NCI-H2029 treated with DMSO at 0.1 percent for 48 hours (cell line): ENCODE measurements at places on chromosomes 4 and X.
A peak's percentile ranks its signal among the peaks of the same experiment; 100 is the strongest.

DNA sequence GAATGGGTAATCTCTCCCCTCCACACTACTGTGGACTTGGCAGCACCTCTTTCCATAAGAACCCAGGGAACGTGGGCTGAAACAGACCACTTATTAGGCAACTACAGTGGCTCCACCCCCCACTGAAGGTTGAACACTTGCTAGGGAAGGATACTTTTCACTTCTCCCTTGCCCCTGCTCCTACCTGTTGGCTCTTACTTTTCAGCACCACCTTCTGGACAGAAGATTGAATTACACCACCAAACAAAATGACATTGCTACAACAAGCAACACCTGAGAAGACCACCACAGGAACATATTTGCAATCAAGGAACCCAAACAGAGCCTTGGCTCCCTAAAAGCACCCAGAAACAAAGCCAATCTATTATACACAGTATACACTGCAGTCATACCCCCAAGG, 132.1 kb upstream of the CXCL13 start:
- DNase-seq: peak; percentile 11

- DNase-seq: peak; percentile 47
These were observed 956 bp downstream of the TMEM154 start for GRCh38 chr4:152678841-152679240.

- no peak for DNase-seq
These were observed 67.0 kb downstream of the AASDH start for GRCh38 chr4:56320293-56320692.

- DNase-seq: no peak
These were observed 95.0 kb downstream of the NYX start for GRCh38 chrX:41542135-41542534.

DNA sequence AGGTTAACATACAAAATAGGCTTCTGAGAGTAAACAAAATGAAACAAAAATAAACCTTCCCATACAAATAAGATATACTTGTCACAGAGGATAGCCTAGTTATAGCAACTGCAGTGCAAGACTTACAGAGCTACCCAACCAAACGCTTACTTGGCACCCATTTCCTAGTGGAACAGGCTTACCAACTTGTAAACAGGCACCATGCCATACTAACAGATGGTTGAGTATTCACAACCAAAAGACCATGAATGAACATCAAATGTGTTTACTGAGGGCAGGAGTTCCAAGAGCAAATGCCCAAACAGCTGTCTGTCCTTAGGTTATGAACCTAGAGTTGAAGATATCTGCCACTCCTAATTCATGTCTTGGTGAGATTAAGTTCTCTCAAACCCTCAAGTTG, 2629.2 kb downstream of the PCDH7 start:
- DNase-seq: no peak

DNA sequence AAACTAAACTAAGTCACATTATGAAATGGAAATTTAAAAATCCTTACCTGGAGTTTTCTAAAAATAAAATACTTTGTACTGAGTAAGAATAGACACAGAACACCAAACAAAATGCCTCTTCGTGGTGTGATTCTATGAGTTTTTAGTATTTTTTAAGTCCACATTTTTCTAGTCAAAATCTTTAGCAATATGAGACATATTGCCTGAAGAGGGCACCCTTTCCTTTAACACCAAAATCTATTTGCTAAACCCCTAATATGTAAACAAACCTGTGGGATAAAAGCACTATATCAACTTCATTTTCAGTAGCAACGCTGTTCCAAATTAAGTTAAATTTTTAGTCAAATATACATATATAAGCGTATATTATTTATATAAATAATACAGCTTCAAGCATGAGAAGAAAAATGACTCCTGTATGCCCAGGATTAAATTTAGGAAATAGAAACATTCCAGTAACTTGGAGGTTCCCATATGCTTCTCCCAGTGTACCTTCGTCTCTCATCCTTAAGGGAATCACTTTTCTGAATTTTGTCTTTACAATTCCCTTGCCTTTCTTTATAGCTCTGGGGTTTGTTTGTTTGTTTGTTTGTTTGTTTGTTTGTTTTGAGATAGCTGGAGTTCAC, 23.0 kb upstream of the PGM2 start:
- peak; percentile 33 for DNase-seq

DNA sequence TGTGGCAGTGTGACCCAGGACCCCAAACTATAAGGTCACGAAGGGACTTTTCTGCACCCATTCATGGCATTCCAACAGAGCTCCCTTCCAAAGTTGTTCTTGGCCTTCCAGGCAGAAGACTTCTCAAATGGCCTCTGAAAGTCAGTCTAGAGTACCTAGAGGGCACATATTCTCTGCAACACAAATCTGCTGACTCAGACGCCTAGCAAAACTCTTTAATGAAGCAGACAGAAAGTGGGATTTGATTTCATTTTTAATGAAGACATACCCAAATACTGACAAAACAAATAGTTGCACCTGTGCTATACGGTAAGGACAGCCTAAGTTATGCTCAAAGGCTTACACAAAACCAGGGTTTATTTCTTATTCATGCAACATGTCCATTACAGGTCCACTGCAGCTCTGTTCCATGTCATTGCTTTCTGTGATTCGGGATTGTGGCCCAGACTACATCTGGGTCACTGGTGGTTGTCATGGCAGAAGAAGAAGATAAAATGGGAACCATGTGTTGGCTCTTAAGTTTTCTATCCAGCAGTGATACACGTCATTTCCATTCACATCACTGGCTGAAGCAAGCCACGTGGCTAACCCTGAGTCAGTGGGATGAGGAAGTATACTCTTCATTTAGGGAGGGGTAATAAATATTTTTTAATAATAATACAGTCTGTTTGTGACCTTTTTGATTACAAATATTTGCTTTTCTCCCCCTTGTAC, 57.7 kb downstream of the NAT8L start:
- DNase-seq: no peak

- DNase-seq: no peak
These were observed 4.3 kb downstream of the IL1RAPL1 start for GRCh38 chrX:28591542-28591941.

GRCh38 chr4:108890484-108890881, 127.6 kb upstream of the ETNPPL start:
- no peak for DNase-seq

DNA sequence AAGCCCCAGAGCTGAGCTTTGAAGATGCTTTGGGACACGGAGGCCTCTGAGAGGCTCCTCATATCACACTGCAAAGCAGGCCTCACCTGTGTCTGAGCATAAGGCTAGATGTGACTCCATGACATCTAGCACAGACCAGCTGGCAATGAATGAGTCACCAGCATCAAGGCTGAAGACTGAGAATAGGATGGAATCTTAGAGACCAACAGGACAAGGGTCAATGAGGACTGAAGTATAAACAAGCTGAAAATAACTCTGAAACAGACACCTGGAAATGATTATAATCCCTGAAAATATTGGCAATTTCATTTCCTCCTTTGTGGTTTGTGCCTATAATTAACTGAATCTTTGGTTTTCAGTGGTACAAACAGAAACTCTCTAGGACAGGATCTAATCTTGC, 87.1 kb upstream of the PRPS1 start:
- DNase-seq: no peak

GRCh38 chrX:2538031-2538757, 37.4 kb upstream of the DHRSX start:
- no peak for DNase-seq

DNA sequence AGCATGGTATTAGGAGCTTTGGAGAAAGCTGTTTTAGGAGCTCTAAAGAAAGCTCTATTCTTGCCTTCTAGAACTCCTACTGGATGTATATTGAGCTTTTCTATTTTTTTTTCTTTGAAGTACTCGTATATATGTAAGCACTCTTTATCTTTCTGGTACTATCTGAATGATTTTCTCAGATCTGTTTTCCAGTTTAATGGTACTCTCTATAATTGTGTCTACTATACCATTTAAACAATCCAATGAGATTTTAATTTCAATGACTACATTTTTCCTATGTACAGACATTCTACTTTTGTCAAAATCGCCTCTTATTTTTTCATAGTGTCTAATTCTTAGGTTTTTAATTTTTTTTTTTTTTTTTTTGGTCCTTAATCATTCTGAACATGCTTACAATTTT, 328.1 kb downstream of the DCTD start:
- no peak for DNase-seq

- DNase-seq: no peak
These were observed 361.0 kb upstream of the FAT1 start for GRCh38 chr4:187084701-187085100.

- no peak for DNase-seq
These were observed 39.5 kb downstream of the RBPJ start for GRCh38 chr4:26360273-26360672.

DNA sequence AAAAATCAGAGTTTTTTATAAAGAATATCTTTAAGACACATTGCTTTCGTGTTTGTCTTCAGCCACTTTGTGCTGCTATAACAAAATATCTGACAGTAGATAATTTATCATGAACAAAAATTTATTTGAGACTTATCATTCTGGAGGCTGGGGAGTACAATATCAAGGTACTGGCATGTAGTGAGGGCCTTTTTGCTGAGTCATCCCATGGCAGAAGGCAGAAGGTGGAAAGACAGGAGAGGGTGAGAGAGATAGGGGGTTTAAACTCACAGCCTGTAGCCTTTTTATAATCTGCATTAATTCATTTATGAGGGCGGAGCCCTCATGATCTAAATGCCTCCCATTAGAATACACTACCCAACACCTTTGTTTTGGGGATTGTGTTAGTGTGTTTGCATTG, 431.2 kb upstream of the FAM47C start:
- DNase-seq: no peak

DNA sequence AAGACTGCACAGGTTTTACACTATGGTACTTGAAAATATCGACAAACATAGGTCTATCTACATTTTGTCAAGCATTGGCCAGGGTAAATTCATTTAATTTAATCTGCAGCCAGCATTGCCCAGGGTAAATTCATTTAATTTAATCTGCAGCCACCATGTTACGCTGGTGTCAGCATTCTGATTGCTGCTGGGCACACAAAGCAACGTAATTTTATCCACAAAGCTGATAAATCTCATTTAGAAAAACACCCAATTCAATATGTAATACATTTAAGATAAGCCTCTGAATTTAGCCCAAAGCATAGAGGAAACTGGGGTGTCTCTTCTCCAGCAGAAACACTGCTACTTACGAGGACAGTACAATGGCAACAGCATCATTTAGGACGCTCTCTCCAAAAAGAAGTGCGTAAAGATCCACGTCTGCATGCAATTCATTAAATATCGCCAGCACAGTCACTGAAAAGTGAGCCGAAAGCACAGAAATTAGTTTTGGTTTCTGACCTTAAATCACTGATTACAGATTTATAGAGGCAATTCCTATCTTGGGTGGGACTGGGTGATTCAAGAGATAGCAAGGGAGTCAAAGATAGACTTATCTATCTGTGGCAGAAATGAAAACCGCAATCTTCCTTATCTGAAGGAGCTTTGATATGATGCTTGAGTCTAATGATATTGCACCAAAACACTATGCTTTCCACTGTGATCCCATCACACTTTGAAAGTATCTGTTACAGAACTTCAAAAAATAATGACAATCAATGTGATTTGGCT, 88.8 kb downstream of the CHST7 start:
- no peak for DNase-seq

DNA sequence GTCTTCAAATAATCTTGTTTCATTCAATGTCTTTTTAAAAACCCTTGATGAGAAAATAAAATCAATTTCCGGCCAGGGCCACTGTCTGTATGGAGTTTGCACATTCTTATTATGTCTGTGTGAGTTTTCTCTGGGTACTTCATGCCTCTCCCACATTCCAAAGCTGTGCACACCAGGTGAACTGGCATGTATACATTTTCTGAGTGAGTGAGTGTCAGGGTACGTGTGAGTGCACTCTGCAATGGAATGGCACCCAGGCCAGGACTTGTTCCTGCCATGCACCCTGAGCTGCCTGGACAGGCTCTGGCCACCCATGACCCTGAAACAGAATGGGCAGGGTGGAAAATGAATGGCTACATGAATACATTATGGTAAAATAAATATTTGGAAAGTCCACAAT, 61.3 kb downstream of the UBE2NL start:
- DNase-seq: no peak

- DNase-seq: no peak
These were observed 1114.7 kb upstream of the PABPC4L start for GRCh38 chr4:135316266-135316779.

- no peak for DNase-seq
These were observed 50.3 kb downstream of the GPC3 start for GRCh38 chrX:133935076-133935475.

- DNase-seq: no peak
These were observed 333.8 kb upstream of the PCDH7 start for GRCh38 chr4:30386266-30386895.

- no peak for DNase-seq
These were observed 16.4 kb downstream of the BANK1 start for GRCh38 chr4:101806914-101807313.

GRCh38 chr4:138389976-138390685, 148.0 kb upstream of the SLC7A11 start:
- DNase-seq: no peak

- DNase-seq: no peak
These were observed 30.4 kb upstream of the ABCG2 start for GRCh38 chr4:88188738-88189417.

DNA sequence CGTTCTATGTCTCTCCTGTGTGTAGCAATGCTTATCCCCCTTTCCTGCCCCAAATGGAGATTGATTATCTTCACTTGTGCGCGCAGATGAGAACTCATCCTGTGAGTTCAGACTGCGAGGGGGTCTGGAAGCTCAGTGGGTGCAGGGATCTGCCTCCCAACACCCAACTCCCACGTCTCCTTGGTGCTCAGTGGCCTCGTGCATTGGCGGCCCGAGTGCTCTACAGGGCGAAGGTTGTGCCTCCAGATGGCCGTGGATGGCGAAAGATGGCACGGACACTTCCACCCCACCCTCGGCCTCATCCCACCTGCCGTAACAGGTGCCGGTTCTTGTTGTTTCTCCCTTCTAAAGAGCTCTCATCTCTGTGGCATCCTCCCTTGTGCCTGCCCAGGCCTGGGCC, 45.1 kb upstream of the SORCS2 start:
- no peak for DNase-seq

DNA sequence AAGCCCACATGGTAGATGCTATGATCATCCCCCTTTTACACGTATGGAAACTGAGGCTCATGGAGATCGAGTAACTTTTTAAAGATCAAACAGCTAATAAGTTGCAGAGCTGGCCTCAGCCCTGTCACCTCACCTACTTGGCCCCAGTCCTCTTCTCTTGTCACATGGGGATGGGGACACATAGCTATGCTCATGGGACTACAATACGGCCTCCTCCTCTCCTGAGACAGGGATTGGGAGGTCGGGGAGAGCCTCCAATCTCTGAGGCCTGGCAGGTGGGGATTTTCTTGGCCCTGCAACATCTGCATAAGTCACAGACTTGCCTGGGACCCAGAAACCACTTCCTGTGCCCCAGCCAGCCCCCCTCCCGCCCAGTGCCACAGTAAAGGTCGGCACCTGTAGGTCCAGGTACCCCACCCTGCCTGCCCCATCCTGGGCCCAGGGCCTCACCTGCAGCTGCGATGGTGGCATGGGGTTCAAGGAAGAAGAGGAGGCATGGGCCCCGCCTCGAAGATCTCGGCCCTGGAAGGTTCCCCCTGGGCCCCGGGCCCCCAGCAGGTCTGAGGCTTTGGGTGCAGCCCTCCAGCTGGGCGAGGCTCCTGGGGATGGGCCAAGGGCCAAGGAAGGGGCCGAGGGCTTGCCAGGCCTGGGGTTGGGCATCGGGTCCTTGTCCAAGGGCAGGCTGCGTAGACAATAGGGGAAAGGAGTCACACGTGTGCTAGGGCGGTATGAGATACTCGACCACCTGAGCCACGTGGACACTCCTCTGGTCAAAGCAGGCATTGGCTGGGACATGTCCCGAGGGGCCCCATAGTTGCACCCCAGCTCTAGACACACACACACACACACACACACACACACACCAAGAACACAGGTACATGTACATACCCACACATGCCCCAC, 6.4 kb downstream of the FOXP3 start:
- no peak for DNase-seq
